ENCODE measurements at places on chromosomes 1 and 21. TPM values are rescaled to one million over a fixed set of nuclear protein-coding genes. Genes with fewer than 3 reads are reported as not detected.

DNA sequence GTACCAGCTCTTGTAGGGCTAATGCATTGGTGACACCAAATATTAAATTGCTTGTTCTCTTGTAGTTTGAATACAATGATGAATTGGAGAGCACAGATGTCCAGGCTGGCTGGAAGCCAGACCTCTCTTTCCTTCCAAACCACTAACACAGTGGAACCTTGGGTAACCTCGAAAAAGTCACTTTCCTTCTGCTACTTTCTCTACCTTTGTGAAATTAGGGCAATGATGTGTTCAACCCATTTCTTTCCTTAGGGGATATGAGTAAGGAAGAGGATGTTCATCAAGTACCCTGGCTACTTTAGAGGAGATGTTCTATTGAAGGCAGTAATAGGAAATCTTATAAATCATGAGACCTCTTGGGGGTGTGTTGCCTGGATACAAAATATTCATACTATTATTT, 55.7 kb downstream of the XCL2 start:
- no peak for DNase-seq

GRCh38 chr1:243230914-243231313, 24.2 kb downstream of the CEP170 start:
- DNase-seq: no peak

Gene RO60
- 57.3 TPM for total RNA-seq

DNA sequence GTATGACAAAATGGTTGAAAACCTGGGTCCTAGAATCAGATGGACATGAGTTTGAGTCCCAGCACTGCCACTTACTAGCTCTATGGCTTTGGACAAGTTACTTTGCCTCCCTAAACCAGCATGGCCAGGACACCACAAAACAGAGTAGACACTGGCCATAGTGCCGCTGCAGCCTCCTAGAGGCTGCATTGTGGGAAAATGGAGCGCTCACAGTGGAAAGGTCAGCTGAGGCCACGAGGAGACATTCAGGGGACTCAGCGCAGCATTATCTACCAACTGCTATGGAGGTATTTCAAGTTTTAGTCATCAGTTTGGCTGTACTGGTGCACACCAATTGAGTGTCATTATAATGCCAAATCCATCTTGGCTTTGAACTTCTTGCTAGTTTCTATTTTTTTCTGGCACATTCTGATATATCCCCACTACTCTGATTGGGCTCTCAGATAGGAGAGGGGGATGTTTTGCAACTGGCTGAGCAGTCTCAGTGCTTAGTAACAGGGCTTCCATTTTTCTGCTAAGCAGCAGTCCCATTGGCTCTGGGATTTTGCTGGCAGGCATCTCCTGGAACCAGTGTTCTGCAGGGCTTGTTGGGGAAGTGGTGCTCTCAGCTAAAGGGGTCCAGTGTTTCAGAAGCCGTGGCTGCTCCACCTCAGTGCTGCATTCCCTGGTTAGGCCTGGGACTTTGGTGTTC, 16.2 kb downstream of the NT5C1A start:
- DNase-seq: no peak

- DNase-seq: no peak
Observed at GRCh38 chr21:26293141-26293946, 122.8 kb upstream of the APP start.

GRCh38 chr1:147579532-147579931, 38.2 kb downstream of the BCL9 start:
- DNase-seq: no peak

Gene RAB3B
- total RNA-seq: 0.07 TPM

DNA sequence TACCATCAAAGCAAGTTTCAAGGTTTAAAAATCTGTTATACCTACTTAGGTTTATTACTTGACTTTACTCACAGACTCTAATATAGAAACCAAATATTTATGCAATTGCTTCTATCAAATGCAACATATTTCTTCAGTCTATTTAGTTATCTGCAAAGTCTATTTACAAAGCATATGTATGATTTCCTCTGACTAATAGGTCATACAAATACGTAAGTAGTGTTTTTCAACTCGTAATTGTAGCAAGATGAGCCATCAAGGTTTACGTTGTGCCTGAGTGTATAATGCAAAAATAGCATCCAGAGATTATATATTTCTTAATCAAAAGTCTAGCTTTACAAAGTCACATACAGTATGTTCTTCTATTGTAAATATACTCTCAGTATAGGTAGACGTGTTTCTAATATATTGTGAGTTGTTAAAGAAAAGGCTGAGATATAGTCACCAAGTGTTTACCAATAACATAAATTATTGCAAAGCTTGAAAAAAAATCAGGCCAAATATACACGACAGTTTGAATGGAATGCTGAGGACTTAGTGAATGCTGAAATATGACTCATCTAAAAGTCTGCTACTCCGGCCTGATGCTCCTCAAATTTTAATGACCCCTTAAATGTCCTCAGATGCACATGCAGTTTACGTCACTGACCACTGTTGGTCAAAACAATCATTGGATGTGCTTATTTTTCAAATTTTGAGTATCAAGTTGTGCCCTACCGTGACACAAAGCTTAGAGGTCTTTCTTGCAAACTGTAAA, 48.4 kb downstream of the ADAMTS5 start:
- DNase-seq: no peak

DNA sequence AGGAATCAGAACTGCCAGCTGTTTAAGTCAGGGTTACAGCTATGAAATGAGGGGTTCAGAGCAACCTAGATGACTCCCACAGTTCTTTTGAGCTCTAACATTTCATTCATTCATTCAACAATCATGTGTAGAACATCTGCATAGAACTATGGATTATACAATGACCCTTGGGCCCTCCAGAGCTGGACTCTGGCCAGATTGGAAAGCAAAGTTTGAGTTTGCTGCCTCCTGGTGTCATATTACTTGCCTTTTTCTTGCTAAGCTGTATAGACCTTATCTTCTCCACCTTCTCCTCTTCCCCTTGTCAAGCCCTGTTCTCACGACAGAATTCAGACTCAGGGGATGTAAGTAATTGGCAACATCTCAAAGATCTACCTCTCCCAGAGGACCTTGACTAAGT, 4.0 kb downstream of the CASQ2 start:
- DNase-seq: no peak

DNA sequence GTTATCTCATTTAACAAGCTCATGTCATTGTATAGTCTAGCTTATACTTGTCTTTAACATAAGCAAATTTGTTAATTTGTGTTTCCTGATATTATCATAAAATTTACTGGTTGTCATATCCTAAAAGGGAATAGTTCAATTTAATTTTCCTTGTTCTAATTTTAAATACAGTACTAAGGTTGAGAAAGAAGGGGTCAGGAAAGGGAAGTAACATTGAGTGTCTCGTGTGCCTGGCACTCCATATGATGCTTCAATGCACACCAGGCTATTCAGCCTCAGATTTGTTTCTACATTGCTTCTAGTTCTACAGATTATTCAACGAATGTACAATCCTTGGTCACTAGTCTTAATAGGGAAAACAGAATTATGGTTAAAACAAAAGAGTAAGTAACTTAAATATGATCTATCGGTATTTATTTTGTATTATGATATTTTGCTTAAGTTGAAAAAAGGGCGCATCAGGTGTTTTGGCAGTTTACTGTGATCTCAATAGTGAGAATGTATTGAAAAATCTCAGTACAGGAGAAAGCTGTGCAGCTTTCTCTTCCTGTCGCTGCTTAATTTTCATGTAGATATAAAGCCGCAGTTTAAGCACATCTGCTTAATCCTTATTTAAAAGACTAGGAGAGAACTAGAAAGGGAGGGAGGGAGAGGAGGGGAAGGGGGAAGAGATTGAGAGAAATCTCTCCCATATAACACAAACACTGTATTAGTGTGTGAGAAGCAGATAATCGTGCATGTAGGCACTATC, 13.0 kb downstream of the PTPRC start:
- no peak for DNase-seq

DNA sequence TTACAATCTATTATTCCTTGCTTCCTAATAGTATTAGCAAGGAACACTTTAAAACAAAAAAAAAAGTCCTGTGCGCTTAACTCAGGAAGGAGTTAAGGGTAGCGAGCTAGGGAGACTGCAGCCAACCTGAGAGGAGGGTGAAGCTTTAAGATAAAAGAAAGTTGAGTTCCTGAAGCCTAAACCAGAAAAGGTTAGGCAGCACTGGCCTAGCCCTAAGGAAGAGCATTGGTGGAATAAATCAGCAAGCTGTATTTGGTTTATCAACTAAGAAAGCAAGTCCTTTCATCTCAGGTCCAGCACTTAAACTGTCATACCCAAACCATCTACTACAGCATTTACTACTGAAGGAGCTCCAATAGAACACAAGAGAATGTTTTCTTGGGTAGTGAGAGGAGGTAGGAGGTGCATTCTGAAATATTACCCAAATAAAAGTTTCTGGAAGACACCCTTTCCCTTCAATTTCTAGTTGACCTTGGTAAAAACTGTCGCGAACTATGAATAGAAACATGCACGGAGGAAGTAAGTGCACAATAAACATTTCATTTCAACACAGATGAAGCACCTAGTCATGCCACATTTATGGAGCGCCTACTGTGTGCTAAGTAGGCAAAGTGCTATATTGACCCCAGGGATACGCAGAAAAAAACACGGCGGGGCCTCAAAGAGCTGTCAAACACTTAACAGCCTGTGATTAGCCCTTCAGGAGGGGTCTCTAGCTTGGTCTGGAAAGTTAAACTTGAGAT, 1.3 kb downstream of the GLRX2 start:
- no peak for DNase-seq

Gene MYOG
- not detected for total RNA-seq

Gene ZNF670
- 4.3 TPM for total RNA-seq

DNA sequence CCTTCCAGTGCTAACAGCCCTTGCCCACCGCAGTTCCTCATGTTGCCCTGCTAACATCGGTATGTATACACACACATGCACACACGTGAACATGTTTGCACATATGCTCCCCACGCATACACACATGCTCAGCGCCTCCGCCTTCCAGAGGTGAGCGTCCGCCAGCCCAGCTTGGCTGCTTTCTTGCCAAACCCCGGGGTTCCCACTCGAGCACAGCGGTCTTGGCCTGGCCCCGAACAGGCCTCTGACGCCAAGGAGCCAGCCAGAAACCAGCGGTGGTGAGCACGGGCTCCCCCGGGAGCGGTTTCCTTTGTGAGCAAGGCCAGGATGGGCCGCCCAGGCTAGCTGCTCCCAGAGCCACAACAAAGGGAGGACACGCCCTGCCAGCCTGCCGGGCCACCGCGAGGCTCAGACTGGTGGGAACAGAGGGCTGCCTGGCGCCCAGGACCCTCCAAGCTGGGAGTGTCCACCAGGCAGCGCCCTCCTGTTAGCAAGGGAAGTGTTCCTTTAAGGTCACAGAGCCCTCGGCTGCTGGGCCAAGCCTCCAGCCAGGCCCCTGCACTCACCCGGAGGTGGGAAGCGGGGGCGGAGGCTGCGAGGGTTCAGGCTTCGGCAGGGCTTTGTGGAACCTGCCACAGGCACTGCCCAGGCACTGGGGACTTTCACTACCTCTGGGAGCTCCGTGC, 65.4 kb downstream of the ALPL start:
- no peak for DNase-seq

- DNase-seq: no peak
Observed at GRCh38 chr1:97364086-97364485, 556.7 kb downstream of the DPYD start.

Gene S100A8
- total RNA-seq: not detected

Gene AZIN2
- total RNA-seq: 2.1 TPM

DNA sequence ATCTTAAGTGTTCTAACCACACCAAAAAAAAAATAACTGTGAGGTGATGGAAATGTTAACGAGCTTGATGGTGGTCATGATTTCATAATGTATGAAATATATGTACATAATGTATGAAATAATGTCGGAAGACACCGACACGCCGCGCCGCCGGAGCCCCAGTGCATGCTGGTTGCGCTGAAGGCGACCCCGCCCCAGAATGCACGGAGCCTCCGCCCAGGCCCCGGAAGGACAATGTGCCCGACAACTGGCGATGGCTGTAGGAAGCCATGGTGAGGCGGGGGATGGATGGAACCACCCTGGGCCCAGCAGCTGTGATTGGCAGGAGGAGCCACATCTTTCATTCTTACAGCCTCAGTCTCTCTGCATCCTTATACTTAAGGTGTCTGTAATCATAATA, 7.4 kb downstream of the OR2T10 start:
- DNase-seq: no peak

DNA sequence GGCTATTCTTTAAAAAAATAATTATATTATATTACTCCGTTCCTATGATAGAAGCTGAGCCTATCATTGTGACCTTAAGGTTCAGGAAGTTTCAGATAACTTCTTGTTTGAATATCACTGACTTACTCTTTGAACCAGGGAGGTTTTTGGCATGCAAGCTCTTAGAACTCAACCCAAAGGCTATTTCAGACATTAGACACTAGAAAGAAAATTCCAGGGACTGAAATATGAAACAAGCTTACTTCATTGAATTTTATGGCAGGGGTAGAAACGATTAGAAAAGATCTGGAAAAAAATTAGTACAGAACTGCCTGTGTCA, 159.6 kb downstream of the DENND1B start:
- DNase-seq: no peak

DNA sequence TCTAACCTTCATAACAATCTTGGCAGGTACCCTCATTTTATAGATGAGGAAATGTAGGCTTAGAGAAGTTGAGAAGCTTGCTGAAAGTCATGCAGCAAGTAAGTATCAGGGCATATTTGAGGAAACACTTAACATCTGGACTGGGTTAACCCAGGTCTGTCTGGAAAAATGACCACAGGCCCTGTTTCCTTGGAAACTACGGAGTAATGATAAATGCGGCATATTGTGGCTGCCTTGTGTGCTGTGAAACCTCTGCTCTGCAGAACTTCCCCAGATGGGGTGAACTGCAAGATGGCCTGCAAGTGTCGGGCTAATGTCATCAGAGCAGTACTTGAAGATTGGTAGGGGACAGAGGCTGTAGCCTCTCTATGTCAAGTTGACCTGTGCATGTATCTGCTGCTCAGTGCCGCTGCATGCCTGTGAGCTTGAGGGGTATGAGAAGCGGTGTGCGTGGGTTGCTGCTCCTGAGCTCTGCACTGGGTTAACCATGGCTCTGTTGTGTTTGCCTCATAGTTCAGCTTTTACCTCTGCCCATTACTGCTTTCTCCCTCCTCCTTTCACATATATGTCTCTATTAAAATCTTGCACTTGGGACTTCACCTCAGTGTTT, 83.1 kb downstream of the WDR3 start:
- DNase-seq: no peak

DNA sequence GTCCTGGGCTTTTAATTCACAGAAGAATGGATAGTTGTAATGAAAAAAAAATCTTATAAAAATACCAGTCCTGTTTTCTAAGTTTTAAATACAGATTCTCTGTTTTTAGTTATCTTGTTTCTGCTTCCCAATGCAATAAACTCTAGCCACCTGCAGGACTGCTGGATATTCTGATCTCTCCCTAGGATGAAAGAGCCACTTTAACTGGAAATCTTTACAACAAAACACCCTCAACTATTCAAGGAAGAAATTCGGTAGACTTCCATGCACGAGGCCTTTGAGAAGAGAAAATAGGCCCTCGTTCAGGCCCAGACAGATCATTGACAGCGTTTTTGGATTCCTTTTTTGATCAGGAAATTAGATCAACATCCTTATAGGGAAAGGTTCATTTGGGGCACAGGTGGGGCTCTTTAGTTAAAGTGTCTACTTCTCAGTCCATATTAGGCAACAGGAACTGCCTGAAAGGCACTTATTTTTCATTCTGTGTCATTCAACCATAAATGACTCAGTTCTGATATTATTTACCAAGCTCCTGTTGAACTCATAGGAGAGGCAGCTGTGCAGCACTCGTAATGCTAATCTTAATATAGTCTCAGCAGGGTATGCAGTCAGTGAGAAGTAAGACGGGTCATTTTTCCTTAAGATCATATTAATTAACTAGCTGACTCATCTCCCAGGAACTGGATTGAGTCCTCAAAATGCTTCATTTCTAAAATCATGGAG, 71.1 kb upstream of the ERRFI1 start:
- peak; percentile 47 for DNase-seq

Measured in activated CD4-positive, alpha-beta T cell treated with anti-CD3 and anti-CD28 coated beads for 36 hours (primary cell).